Right lobe of liver (tissue), 6 donors: ENCODE measurements at places on chromosomes 16 and 17. TPM values are rescaled to one million over a fixed set of nuclear protein-coding genes. Genes with fewer than 3 reads are reported as not detected.
A peak's percentile ranks its signal among the peaks of the same experiment; 100 is the strongest.

Gene SOX15
- not detected for total RNA-seq

Gene NDE1
- total RNA-seq: 6.0 TPM

Gene GP2
- total RNA-seq: not detected

DNA sequence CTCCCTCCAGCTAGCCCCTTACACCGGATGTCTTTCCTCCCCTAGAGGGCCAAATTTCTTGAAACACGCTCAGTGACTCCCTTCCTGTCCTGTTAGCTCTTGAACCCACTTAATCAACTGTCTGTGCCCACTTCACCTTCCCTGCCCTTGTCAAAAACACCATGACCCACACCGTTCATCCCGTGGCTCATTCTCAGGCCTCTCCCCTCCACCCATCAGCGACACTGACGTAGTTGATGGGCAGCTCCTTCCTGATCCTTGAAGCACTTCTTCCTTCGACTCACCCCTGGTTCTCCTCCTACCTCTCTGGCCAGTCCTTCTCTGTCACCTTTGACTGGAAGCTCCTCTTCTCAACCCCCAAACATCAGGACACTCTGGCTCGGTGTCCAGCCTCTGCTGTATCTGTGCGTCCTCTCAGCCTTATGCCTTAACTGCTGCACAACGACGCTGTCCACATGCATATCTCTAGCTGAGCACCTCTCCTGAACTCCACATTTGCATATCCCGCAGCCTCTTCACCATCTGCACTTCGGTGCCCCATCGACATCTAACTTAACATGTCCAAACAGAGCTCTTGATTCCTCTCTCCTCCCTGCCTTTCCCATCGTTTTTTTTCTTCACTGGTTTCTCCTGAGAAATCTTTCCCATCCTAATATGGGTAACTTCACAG, 39.3 kb upstream of the CCDC182 start:
- DNase-seq: no peak

DNA sequence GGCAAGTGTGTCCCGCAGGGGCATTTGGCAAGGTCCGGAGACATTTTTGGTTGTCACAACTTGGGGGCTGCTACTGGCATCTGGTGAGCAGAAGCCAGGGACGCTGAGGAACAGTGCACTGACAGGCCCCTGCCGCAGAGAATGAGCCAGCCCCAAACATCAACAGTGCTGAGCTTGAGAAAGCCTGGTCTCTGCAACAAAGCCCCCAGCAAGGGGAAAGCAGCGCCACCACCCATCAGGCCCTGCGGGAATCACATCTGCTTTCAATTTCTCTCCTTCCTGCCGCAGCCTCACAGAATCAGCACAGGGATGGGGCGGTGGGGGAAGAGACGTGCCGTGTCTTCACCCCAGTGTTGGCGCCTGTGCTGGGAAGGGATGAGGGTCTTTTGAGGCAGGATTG, 14.8 kb upstream of the PRPSAP1 start:
- no peak for DNase-seq

DNA sequence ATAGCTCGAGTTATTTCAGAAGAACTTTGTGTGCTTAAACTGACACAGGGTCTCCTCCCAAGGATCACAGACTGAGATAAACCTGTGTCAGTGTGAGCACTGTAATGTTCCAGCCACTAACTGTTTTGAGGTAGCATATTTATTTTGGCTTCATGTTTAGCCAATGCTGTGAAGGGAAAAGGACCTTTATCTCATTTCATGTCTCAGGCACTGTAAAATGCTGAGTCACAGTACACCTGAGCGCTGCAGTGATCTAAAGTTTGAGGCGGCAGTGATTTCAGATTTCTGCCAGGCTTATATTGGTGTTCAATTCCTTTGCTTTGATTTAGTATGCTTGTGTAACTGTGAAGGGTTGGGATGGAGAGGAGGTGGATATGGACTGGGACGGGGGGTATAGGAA, 3.1 kb upstream of the DNAJA2 start:
- peak; percentile 65 for DNase-seq

DNA sequence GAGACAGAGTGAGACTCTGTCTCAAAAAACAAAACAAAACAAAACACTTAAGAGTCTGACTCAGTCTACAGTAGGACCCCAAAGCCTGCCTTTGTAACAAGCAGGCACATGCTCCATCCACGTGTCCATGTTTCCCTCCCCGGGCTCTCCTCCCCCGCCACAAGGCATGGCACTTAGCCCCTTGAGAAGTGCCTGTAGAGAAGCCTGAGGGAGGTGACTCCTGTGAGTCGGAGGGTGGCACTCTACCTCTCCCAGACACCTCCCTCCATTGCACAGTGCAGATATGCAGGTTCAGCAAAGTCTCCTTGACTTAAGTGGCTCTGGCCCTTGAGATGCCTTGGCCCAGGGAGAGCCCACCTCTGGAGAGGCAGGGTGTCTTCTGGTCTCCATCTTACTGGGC, 6.8 kb downstream of the FHOD1 start:
- no peak for DNase-seq

DNA sequence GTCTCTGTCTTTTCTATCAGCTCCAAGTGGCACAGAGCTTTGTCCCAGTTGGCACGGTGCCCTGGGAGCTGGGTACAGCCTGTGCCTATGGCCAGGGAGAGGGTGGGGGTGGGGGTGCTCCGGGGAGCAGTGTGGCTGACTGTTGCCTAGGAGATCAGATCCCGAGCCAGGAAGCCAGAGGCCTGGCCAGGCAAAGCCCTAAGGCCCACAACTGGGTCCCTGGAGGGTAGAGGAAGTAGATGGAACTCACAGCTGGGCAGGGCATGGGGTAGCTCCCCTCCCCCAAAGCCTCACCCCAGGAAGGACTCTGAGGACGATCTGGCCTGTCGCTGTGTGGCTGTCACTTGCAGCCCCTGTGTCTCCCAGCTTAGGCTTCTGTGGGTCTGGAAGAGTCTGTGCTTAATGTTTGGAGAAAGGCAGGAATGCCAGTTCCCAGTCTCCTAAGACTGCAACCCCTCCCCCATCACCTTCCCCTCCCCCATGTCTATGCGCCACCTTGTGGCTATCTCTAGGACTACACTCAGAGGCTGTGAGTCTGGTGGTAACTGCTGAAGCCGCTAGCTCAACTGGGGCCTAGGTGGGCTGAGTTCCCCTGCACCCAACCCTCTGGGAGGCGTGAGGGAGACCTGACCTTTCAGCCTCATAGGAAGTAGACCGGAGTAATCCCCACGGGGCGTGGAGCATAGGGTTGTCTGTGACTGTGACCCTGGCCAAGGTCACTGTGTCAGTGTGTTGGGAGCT, 12.6 kb downstream of the THRA start:
- DNase-seq: peak; percentile 71

GRCh38 chr17:56395787-56396186, 197.7 kb upstream of the NOG start:
- DNase-seq: no peak

DNA sequence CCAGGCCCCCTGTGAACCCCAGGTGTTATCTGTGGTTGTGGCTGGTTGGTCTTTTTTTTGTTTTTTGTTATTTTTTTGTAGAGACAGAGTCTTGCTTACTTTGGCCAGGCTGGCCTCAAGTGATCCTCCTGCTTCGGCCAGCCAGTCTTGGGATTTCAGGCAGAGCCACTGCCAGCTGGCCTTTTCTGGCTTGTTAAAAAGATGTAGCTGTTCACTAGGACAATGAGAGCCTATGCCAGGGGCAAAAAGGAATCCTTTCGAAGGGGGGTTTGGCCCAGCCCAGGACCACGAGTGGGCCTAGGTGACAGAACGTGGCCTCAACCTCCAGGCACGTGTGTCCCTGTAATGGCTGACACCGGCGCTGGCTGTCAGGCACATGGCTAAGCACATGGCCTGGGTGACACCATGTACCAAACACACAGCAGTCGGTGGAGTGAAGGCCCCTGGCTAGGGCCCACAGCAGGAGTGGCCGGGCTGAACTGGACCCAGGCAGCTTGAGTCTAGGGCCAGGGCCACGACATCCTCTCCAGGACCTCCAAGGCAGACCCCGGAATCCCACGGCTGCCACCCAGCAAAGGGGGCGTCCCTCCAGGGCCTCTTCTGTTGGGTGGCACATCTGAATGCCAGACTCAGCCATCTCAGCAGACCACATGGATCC, 6.9 kb upstream of the SLC38A8 start:
- no peak for DNase-seq

DNA sequence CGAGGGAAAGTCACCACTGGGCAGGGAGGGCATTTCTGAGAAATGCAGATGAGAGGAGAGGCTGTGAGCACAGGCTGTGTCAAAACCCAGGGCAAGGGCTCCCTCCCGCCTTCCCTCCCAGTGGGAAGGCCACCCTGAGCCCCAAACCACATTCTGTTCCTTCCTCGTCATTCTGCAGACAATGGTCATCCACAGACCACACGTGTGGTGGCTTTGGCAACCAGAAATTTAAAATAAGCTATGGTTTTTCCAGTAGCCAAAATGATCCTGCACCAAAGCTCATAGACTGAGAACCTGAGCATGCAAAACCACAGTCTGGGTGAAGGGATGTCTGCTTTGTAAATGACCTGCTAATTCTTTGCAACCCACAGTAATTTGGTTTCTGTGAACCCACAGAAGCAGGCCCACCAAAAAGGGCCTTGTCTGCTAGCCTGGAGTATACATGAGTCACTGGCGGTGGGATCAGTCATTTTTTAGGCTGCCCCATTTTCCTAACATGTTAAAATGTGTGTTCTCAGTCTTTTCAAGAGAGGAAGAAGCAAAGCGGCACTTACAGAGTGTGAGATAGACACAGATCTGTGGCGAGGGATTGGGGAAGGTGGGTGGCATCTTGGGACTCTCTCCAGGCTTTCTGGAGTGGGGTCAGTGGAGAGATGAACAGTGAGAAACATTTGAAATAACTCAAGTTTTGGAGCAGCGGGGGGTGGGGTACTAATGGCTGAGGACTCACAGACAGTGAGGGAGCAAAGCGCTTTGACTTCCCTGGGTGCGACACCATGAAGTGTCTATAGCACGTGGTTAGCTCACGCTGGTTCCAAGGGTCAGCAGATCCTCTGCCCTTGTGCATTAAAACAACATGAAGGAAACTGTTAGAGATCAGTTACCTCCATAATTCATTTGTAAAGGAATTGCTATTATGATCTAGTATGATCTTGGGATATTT, 20.5 kb downstream of the GRB7 start:
- no peak for DNase-seq
